ENCODE measurements at places on chromosomes 3 and 15.
A peak's percentile ranks its signal among the peaks of the same experiment; 100 is the strongest.

- no peak for DNase-seq
Measured at GRCh38 chr3:197549261-197549885, 6.4 kb downstream of the BDH1 start.

GRCh38 chr15:30041868-30042267, 40.9 kb upstream of the GOLGA8J start:
- no peak for DNase-seq

GRCh38 chr3:123352134-123352554, 96.7 kb downstream of the ADCY5 start:
- DNase-seq, result no peak

GRCh38 chr3:179723617-179724016, 70.8 kb downstream of the USP13 start:
- no peak for DNase-seq

- DNase-seq, result peak; percentile 20
Measured at GRCh38 chr15:70095408-70096214, 2.1 kb downstream of the TLE3 start.

- DNase-seq, result no peak
Measured at GRCh38 chr3:179186426-179186825, 38.3 kb downstream of the PIK3CA start.
